ENCODE measurements at places on chromosomes 13 and 19. TPM values are rescaled to one million over a fixed set of nuclear protein-coding genes. Genes with fewer than 3 reads are reported as not detected.

LRRC4B gene
- not detected for total RNA-seq

XPO4 gene
- 32.8 TPM for total RNA-seq

SPIB gene
- total RNA-seq, result not detected

SAE1 gene
- 75.3 TPM for total RNA-seq

SSC5D gene
- total RNA-seq, result 0.36 TPM

CCDC97 gene
- 10.3 TPM for total RNA-seq

Measured in nasal cavity respiratory epithelium epithelial cell of viscerocranial mucosa (primary cell).